Skeletal muscle cell (primary cell): ENCODE measurements at places on chromosomes 6 and 20.
A peak's percentile ranks its signal among the peaks of the same experiment; 100 is the strongest.

- DNase-seq, result no peak
Measured at GRCh38 chr6:17712576-17712975, 5.9 kb upstream of the NUP153 start.

- no peak for DNase-seq
Measured at GRCh38 chr20:37541326-37541725, 13.7 kb upstream of the BLCAP start.

DNA sequence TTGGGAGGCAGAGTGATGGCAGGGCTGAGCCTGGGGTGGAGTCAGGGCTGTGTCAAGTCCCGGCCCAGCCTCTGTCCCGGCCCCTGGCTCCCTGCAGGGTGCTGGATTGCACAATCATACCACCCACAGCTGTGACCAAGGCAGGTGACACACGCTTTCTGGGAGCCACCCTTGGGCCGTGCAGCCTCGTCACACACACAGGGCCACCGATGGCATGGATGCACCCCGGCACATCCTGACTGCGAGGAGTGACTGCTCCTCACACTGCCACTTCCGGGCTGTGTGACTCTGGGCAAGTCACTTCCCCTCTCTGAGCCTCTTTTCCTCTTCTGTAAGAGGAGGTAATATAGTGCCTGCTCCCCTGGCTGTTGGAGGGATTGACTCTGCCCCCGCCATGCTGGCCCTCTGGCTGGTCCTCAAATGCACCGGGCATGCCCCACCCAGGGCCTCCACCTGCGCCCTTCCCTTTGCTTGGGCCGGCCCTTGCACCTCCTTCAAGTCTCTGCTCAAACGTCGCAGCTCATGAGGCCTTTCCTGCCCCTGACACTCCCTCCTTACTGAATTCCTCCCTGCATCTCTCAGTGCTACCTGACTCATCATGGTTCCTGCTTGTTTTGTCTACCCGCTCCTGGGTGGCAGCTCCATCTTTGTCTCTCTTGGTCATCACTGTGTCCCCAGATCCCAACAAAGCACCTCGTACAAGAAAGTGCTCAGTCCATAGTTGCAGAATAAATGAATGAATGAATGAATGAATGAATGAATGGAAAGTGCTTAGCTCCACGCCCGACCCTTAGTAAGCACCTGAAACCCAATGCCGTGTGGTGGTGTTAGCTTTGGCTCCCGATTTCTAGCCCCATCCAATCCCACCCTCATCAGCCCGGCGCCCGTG lies 93.5 kb downstream of the CEBPB start:
- no peak for DNase-seq

GRCh38 chr6:37244430-37245310 lies 12.9 kb upstream of the TBC1D22B start:
- DNase-seq, result peak; percentile 100
